ENCODE measurements at places on chromosomes 13 and 19.

DNA sequence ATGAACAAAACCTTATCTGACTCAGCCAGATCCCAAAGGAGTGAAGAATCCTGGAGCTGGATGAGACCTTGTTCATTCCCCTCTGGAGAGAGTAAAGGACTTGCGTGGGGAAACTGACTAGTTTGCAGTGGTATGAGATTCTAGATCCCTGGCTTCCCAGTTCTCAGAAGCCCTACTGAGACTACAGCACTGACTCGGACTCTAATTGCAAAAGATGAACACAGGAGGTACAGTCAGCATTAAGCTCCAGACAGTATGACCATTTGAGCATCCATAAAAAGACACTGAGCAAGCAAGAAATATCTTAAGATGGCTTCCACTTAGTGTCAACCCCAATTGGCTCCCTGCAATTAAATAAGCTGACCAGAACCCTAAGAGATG lies 6.8 kb downstream of the ZC3H4 start:
- DNase-seq, result peak; percentile 83
- H3K4me1 ChIP-seq, result peaks cover 64% of the 10 kb centered on the region
- H3K27me3 ChIP-seq, result no peaks in the 10 kb centered on the region
- H3K36me3 ChIP-seq, result peaks cover 34% of the 10 kb centered on the region
- H3K27ac ChIP-seq, result peak overlapping the region; percentile 100

DNA sequence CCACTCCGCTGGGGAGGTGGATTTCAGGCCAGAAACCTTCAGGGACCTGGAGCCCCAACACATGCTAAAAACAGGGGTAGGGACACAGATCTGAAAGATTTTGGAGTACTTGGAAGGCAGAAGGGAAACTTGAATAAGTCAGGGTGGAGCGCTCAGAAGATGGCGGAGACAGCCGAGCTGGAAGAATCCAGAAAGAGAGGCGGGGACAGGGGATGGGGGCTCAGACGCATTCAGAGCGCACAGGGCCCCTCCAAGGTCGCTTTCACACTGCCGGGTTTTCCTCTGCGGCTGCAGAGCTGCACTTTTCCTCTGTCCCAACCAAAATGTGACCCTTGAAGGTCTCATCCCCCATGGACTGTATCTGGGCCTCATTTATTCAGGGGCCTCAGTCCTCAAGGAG lies 56.9 kb downstream of the ERICH4 start:
- DNase-seq, result no peak
- no peak overlapping the region for H3K27ac ChIP-seq
- no peaks in the 10 kb centered on the region for H3K36me3 ChIP-seq

- DNase-seq, result no peak
- H3K36me3 ChIP-seq, result peaks cover 17% of the 10 kb centered on the region
- peaks cover 4% of the 10 kb centered on the region for H3K27me3 ChIP-seq
- peaks cover 5% of the 10 kb centered on the region for H3K4me1 ChIP-seq
- no peak overlapping the region for H3K4me3 ChIP-seq
- H3K27ac ChIP-seq, result no peak overlapping the region
Observed at GRCh38 chr19:49538643-49539042, 10.8 kb downstream of the RCN3 start.

DNA sequence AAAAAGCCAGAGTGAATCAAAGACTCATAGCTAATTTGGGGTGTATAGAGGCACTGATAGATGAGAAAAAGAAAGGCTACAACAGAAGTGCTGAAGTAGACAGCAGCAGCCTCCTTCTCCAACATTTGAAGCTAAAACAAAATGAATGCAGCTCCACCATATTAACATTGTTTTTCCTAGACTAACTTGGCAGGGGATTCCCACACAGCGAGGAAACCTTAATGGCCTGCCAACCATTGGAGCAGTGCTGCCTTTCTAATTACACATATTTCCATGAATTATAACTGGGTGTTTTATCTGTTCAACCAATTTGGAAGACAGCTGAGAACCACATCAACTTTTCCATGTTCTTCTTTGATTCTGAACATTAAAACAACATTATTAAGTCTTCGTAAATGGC lies 478.6 kb downstream of the LIG4 start:
- H3K27me3 ChIP-seq, result no peaks in the 10 kb centered on the region
- no peak overlapping the region for H3K27ac ChIP-seq
- DNase-seq, result no peak
- H3K4me1 ChIP-seq, result no peaks in the 10 kb centered on the region
- no peaks in the 10 kb centered on the region for H3K36me3 ChIP-seq
- no peak overlapping the region for H3K4me3 ChIP-seq

DNA sequence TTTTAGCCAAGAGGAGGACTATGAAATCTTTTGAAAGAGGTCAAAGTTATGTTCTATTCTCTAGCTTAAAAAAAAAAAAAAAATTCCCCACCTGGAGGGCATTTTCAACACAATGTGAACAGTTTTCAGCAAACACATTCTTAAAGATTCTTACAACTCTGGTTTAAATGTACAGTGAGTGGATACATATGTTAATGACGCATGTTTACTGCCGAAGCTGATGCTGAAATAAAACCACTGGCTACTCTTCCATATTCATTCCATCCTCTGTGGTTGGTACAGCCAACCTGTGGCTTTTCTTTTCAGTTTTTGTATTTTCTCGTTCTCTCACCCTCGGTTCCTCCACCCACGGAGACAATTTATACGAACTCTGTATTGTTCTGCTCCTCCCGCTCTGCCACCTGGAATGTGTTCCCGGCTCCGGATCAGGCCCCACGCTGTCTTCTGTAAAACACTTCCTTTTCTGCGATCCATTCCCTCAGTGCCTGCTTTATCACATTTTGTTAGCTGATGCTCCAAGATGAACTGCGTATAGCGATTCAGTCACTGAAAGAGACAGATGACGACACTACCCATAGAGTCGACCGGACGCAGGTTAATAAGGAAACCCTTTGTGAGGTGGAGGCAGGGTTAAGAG lies 466.4 kb upstream of the ARGLU1 start:
- DNase-seq, result no peak
- no peaks in the 10 kb centered on the region for H3K27me3 ChIP-seq
- no peak overlapping the region for H3K27ac ChIP-seq
- H3K36me3 ChIP-seq, result no peaks in the 10 kb centered on the region
- H3K4me1 ChIP-seq, result peaks cover 29% of the 10 kb centered on the region

DNA sequence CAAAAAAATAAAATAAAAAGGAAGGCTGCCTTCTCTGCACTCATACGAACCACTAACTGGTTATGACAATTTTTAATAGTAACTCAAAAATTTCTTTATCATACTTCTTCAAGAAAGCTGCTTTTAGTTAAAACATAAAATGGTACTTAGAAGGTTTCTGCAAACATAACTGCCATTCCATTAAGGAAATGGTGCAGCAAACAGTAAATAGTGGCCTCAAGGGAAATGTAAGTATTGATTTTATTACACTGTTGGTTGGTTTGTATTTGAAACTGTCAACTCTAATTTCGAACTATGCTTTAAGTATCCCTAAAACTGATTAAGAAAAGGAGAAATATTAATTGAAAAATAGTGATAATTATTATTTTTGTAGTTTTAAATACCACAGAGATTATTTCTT lies 278.0 kb downstream of the DACH1 start:
- no peak overlapping the region for H3K27ac ChIP-seq
- DNase-seq, result no peak
- no peak overlapping the region for H3K4me3 ChIP-seq
- H3K27me3 ChIP-seq, result no peaks in the 10 kb centered on the region

GRCh38 chr19:49791776-49792445 lies 21.2 kb downstream of the FUZ start:
- DNase-seq, result no peak
- H3K4me1 ChIP-seq, result peaks cover 7% of the 10 kb centered on the region
- H3K27ac ChIP-seq, result no peak overlapping the region
- peaks cover 2% of the 10 kb centered on the region for H3K27me3 ChIP-seq
- no peak overlapping the region for H3K4me3 ChIP-seq

DNA sequence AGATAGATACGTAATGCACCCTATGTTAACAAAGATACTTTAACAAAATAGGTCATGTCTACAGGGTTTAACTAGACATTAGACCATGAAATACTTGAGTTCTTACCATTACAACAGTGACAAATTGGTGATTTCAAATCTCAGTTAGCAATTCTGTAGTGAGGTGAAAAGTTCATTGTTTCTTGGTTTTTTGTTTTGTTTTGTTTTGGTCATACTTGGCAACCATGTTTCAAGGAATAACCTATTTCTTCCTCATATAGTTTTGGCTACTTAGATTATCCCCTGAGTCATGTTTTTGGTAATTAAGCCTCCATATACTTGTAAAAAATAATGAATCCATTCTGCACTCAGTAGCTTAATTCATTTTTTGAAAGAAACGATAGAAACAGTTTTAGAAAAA lies 1200.4 kb downstream of the DIAPH3 start:
- DNase-seq, result no peak
- no peaks in the 10 kb centered on the region for H3K36me3 ChIP-seq
- no peaks in the 10 kb centered on the region for H3K4me1 ChIP-seq
- no peak overlapping the region for H3K4me3 ChIP-seq
- H3K27me3 ChIP-seq, result no peaks in the 10 kb centered on the region

DNA sequence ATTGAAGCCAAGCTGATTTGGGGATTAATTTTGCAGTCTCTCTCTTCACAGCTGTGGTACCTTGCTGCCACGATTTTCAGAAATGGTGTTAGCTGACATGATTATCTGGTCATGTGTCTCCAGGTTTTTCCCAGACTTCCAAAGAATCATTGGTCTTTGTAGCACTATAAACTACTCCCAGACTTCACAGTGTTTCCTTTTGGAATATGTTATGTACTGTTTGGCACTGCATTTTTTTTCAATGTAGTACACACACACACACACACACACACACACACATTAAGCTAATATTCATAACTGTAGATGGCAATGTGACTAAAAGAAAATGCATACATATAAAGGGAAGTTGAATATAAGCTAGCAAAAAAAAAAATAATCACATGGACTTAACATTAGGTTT lies 856.6 kb upstream of the SPRY2 start:
- no peak overlapping the region for H3K27ac ChIP-seq
- no peak for DNase-seq
- H3K36me3 ChIP-seq, result no peaks in the 10 kb centered on the region
- H3K4me1 ChIP-seq, result no peaks in the 10 kb centered on the region
- H3K27me3 ChIP-seq, result no peaks in the 10 kb centered on the region

- no peaks in the 10 kb centered on the region for H3K27me3 ChIP-seq
- H3K4me3 ChIP-seq, result no peak overlapping the region
- peaks cover 45% of the 10 kb centered on the region for H3K4me1 ChIP-seq
- DNase-seq, result peak; percentile 89
- H3K36me3 ChIP-seq, result peaks cover 34% of the 10 kb centered on the region
- H3K27ac ChIP-seq, result peak overlapping the region; percentile 67
Observed at GRCh38 chr19:15265850-15266248, 33.6 kb upstream of the EPHX3 start.

- H3K27me3 ChIP-seq, result no peaks in the 10 kb centered on the region
- no peak for DNase-seq
- H3K27ac ChIP-seq, result no peak overlapping the region
- H3K36me3 ChIP-seq, result no peaks in the 10 kb centered on the region
Observed at GRCh38 chr13:89205856-89206520, 1534.8 kb downstream of the SLITRK5 start.

DNA sequence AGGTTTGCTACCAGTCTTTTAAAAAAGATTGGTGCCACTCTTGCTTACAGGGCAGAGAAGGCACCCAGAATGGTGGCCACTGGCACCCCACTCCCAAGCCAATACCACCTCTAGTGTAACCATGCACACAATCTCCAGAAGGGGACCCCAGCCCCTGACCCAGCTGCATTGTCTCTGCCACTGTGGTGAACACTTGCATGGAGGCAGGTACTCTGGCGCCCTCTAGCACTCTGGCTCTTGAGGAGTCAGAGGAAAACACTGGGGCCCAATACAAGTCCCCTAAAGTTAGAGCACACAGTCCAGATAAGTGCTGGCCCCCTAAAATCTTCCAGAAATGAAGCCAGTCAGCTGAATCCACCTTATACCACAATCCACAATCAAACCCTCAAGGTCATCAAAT lies 6.0 kb downstream of the ERVV-1 start:
- no peaks in the 10 kb centered on the region for H3K36me3 ChIP-seq
- no peaks in the 10 kb centered on the region for H3K27me3 ChIP-seq
- peaks cover 5% of the 10 kb centered on the region for H3K4me1 ChIP-seq
- DNase-seq, result no peak
- H3K27ac ChIP-seq, result no peak overlapping the region

- no peaks in the 10 kb centered on the region for H3K27me3 ChIP-seq
- peak overlapping the region; percentile 4 for H3K27ac ChIP-seq
- no peak overlapping the region for H3K4me3 ChIP-seq
- H3K36me3 ChIP-seq, result no peaks in the 10 kb centered on the region
- DNase-seq, result no peak
Observed at GRCh38 chr13:30816736-30817135, 81.4 kb downstream of the ALOX5AP start.

DNA sequence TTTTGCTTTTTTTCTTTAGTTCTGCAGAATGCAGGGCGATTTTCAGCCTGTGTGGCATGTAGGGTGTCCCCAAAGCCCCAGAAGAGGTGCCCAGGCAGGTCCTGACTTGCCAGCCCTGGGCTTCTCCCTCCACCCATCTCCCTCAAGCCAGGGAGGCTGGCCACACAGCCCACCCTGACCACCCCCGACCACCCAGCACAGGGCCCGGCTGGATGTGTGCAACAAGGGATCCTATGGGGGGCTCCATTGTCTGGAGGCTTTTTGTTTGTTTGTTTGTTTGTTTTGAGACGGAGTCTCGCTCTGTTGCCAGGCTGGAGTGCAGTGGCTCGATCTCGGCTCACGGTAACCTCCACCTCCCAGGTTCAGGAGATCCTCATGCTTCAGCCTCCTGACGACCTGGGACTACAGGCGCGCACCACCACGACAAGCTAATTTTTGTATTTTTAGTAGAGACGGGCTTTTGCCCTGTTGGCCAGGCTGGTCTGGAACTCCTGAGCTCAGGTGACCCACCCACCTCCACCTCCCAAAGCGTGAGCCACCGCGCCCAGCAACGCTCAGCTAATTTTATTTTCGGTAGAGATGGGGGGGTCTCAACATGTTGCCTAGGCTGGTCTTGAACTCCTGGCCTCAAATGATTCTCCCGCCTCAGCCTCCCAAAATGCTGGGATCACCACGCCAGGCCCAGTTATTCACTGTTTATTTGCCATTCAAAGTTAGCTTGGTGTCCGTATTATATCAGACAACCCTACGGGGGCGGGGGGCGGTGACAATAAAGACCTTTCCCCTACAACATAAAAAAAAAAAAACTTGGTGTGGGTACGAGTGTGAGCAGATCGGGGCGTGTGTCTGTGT lies 7.8 kb upstream of the MKNK2 start:
- peaks cover 1% of the 10 kb centered on the region for H3K27me3 ChIP-seq
- peak overlapping the region; percentile 99 for H3K27ac ChIP-seq
- H3K4me3 ChIP-seq, result peak overlapping the region; percentile 30
- H3K4me1 ChIP-seq, result peaks cover 38% of the 10 kb centered on the region

- no peaks in the 10 kb centered on the region for H3K27me3 ChIP-seq
- no peak overlapping the region for H3K4me3 ChIP-seq
- H3K4me1 ChIP-seq, result no peaks in the 10 kb centered on the region
- H3K27ac ChIP-seq, result no peak overlapping the region
Observed at GRCh38 chr13:63625869-63626268, 2210.2 kb upstream of the PCDH20 start.

- no peaks in the 10 kb centered on the region for H3K4me1 ChIP-seq
- H3K4me3 ChIP-seq, result no peak overlapping the region
- peaks cover 8% of the 10 kb centered on the region for H3K36me3 ChIP-seq
Observed at GRCh38 chr13:111950697-111951096, 116.3 kb upstream of the SOX1 start.

Data from HFFc6 (cell line).